GM13976 (cell line): ENCODE measurements at places on chromosomes 6 and 20.

- DNase-seq, result no peak
Observed at GRCh38 chr20:41141153-41141815, 3.9 kb downstream of the PLCG1 start.

GRCh38 chr6:147951726-147952125 lies 390.9 kb upstream of the SASH1 start:
- no peak for DNase-seq

DNA sequence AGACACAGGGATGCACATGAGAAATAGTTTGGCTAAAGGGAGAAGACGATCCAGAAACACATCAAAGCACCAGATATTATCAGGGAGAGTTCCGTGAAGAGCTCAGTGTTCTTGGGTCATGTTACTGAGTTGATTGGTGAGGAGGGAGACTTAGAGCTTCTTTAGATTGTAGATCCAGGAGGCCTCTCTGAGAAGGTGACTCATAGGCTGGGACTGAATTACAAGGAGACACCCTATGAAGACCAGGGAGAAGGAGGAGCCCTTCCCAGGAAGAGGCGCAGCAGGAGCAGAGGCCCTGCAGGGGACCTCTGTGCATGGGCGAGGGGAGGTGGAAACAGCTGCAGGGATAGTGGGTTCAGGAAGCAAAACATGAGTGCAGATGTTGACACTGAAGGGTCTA lies 196.5 kb downstream of the SLC24A3 start:
- no peak for DNase-seq

DNA sequence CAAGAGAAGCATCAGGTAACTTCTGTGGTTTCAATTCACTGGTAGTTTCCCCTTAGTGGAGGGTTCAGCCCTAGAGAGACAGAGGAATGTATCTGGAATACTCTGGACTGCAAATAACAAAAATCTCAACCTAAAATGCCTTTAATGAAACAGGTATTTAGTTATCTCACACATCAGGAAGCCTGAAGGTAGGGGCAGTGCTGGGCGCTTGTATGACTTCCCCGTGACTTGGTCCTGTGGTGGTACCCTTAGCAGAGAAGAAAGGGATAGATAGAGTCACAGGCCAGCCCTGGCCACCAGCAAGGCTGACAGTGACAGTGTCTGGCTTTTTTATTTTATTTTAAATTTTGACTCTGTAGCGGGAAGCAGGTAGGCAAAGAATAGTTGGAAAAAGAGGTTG lies 14.9 kb downstream of the LRRC1 start:
- DNase-seq, result no peak

GRCh38 chr20:55579802-55580201 lies 425.5 kb downstream of the CBLN4 start:
- DNase-seq, result no peak

DNA sequence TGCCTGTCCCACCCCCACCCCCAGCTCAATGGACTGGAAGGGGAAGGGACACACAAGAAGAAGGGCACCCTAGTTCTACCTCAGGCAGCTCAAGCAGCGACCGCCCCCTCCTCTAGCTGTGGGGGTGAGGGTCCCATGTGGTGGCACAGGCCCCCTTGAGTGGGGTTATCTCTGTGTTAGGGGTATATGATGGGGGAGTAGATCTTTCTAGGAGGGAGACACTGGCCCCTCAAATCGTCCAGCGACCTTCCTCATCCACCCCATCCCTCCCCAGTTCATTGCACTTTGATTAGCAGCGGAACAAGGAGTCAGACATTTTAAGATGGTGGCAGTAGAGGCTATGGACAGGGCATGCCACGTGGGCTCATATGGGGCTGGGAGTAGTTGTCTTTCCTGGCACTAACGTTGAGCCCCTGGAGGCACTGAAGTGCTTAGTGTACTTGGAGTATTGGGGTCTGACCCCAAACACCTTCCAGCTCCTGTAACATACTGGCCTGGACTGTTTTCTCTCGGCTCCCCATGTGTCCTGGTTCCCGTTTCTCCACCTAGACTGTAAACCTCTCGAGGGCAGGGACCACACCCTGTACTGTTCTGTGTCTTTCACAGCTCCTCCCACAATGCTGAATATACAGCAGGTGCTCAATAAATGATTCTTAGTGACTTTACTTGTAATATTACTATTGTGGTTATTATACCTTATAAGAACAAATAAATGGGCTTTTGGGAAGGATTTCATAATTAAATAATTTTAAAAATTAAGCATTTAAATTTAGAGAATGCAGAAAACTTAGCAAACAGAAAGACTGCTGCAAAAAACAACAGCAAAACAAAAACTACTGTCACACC lies 8.4 kb downstream of the CDKN1A start:
- DNase-seq, result no peak

DNA sequence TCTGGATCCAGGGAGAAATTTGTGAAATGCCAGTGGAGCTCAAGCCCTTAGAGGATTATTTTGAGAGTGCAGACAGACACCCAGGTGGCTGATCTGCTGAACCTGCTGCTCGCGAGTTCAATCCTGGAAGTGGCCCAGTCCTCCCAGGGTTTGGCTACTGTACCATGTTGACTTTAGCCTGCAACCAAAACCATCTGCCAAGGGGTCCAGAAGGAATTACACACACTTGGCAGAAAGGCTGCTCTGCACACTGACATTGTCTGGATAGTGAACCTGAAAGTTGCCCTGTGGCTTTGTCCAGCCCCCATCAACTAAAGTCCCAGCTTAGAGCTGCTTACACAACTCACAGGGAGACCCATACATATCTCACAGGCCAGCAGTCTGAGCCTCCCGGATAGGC lies 21.6 kb upstream of the PI3 start:
- no peak for DNase-seq

DNA sequence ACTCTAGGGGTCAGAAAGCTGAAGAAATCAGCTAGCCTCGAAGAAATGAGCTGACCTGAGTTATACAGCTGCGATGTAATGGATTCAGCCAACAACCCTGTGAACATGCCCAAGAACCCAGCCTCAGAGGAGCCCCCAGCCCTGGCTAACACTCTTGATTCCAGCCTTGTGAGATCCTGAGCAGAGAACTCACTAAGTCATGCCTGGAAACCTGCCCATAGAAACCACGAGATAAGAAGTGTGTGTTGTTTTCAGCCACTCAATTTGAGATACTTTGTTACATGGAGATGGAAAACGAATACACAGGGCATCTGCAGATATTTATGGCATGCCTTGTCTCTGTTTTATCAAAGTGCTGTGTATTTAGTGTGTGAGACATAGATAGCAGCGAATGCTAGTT lies 265.2 kb downstream of the QKI start:
- no peak for DNase-seq

DNA sequence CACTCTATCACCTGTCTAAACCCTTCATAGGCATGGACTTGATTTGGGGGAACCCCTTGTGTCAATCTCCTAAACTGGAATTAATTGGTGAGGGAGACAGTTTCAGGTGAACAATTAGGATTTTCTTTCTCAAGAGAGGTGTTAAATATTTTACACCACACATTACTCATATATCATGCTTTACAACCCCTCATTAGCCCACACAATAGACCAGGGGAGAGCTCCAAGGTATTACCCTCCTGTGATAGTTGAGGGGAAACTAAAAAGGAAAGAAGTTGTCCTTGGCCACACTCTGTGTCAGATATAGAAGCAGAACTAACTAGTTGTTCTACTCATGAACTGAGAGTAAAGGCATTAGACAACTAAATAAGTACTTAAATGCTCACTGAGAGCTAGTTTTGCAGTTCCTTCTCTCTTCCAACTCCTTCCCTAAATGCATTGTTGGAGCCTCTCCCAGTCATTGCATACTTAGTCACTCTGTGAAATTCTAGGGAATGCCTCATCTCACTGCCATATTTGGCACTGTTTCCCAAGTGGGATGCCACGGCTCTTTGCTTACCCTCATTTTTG lies 183.7 kb upstream of the CEP162 start:
- DNase-seq, result no peak

- no peak for DNase-seq
Observed at GRCh38 chr20:3654326-3655130, 8.7 kb downstream of the GFRA4 start.

GRCh38 chr20:58407966-58408557 lies 19.0 kb downstream of the VAPB start:
- peak; percentile 42 for DNase-seq

- no peak for DNase-seq
Observed at GRCh38 chr6:4349323-4349722, 213.9 kb upstream of the ECI2 start.

DNA sequence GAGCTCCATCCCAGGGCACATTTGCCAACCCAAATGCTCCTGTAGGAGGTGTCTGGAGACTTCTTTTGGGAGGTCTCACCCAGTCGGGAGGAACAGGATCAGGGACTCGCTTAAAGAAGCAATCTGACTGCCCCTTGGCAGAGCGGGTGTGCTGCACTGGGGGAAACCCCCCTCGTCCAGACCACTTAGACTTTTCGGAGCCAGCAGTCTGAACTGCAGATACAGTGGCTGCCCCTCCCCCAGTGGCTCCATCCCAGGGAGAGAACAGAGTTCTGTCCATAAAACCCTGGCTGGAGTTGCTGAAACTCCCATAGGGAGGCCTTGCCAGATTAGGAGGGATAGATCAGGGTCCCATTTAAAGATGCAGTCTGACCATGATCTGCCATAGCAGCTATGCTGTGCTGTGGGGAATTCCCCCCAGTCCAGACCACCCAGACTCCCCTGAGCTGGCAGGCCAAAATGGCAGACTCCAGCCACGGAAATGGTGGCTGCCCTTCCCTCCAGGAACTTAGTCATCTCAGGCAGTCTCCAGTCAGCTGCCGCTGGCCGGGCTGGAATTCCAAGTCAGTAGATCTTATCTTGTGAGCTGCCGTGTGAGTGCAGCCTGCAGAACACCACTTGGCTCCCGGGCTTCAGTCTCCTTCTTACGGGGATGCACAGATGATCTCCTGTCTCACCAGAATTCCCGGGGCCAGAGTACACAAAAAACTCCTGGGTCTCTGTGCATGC lies 278.1 kb upstream of the SASH1 start:
- no peak for DNase-seq

GRCh38 chr20:33489495-33490022 lies 337 bp upstream of the CBFA2T2 start:
- DNase-seq, result peak; percentile 100

DNA sequence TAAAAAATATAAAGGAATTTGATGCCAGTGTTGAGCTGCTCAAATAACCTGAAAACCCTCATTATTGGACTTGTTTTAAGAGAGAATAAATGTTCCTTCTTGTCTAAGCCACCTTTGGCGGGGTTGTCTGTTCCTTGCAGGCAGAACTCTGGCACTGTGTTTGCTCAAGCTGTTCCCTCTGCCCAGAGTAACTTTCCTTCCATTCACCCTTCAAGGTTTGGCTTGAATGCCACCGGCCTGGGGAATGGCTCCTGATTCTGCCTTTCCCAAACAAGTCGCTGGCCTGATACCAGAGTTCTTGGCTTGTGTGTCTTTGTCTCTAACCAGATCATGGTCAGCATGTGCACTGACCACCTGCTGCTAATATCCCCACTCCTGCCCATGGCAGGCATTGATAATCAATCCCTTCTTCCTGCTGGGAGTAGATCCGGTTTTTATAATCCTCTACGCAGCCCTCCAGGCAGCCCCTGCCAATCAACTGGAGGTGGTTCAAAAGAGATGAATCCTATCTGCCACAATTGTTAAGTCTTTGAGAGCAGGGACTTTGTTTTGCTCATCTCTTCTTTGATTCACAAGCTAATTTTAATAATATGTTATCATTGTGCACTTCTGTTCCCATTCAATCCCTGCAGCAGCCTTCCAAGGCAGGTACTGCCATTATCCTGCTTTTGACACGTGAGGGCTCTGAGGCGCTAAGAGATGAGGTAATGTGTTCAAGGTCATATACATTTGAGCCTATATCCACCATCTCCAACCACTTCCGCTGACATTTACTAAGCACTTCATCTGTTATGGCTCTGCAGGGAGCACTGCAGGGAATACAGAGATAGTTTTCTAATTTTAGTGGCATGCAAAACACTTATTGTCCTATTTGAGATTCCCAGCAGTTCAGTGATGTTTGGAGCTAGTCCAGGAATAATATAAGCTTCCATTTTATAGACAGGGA lies 3.1 kb upstream of the CCM2L start:
- DNase-seq, result no peak

- DNase-seq, result peak; percentile 15
Observed at GRCh38 chr6:46781478-46782378, 11.5 kb upstream of the MEP1A start.

DNA sequence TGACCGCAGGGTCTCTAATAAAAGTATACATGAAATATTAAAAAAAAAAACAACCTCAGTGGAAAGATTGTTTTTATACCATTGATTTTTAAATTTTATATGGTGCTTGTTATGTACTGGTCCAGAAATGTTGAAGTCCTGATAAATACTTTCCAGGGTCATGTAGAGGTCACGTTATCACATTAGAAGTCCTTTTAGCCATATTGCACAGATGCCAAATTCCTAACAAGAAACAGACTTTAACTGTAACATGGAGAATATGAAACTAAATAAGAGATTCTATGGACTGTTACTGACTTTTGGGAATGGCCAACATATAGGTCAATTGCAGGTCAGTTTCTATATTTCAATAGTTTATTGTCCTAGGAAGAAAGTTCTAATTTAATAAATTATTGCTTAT lies 89.0 kb downstream of the ADGRB3 start:
- no peak for DNase-seq

GRCh38 chr6:79042799-79043126 lies 35.3 kb downstream of the PHIP start:
- no peak for DNase-seq

- no peak for DNase-seq
Observed at GRCh38 chr20:1423625-1424106, 30.8 kb upstream of the FKBP1A start.

GRCh38 chr6:23371132-23371915 lies 754.7 kb upstream of the NRSN1 start:
- DNase-seq, result no peak

GRCh38 chr6:43269273-43270007 lies 26.2 kb downstream of the TTBK1 start:
- DNase-seq, result peak; percentile 62

DNA sequence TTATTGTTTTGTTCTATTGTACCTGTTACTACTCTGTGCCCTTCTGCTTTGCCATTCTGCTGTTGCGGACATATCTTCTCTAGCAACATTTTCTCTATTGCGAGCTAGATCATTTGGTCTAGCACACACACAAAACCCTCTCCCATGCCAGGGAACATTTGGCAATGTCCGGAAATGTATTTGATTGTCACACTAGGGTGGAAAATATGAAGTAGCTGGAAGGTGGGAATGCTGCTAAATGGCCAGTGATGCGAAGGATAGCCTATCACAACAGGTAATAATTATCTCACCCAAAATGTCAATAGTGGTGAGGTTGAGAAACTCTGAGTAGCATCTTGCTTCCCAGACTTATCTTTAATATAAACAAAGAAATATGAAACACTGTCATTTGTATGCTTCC lies 331.9 kb downstream of the HTR1B start:
- DNase-seq, result no peak

GRCh38 chr20:5215672-5216304 lies 89.0 kb downstream of the CDS2 start:
- DNase-seq, result no peak

GRCh38 chr20:54643761-54644160 lies 168.4 kb downstream of the DOK5 start:
- DNase-seq, result no peak

DNA sequence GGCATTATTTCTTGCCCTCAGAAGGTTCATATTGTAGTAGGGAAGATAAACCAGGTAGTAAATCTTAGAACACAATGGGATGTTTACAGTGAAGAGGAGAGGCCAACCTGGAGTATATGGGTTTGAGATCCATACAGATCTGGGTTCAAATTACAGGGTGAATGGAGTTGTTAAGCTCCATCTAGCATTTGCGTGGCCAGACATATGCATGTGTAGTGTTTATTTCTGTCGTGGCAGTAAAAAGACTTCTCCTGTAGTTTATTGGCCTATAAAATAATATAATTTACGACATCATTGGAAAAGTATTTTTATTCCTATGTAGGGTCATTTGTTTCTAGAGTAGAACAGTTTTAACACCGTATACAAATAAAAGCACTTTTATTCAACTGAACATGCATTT lies 25.2 kb upstream of the TULP4 start:
- no peak for DNase-seq
